Osteoblast (primary cell): ENCODE measurements at places on chromosomes 11 and 22. TPM values are rescaled to one million over a fixed set of nuclear protein-coding genes. Genes with fewer than 3 reads are reported as not detected.

ARHGEF17 gene
- 50.1 and 67.0 TPM in 2 replicates for total RNA-seq

- no peak within 1 kb of the TSS for H3K27ac ChIP-seq
- peaks cover 5% of the 10 kb centered on the region for H3K4me1 ChIP-seq
- H3K4me3 ChIP-seq = peak within 1 kb of the TSS; percentile 88
- H3K27me3 ChIP-seq = no peaks in the 10 kb centered on the region
Measured at GRCh38 chr11:134068829-134069425, at the start of gene JAM3. Gene JAM3 (plus strand): TSS chr11:134069072. CDS start chr11:134069084, 12 bp downstream.

DNA sequence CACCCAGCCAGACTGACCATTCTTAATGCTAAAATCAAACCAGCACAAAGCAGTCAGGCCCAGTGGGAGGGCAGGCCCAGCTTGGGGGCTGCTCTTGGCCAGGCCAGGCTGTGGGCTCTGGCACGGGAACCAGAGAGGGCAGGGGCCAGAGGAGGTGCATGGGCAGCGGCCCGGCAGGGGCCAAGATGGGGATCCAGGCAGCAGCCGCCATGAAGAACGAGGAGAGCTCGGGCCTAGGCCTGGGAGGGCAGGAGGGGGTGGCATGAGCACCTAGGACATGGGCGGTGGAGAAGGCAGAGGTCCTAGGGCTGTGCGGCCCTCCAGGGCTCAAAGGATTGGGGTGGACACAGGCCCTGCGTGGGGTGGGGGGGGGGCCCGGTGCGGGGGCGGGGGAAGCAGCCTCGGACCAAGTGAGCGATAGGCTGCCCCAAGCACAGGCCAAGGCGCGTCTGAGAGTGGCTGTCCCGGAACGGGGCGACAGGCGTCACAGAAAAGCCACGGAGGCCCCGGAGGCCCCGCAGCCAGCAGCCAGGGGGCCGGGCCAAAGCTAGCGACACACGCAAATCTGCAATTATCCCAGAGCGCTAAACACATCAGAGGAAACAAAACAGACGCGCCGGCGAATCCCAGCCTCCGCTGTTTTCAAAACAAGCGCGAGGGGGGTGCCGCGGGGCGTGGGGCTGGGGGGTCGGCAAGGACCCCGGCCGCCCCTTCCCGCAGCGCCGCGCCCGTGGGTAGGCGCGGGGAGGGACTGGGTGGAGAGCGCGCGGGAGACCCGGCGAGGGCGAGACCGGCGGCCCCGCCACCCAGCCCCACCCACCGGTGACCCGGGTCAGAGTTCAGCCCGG lies 8.3 kb downstream of the PLXNB2 start:
- H3K27me3 ChIP-seq = no peaks in the 10 kb centered on the region
- H3K27ac ChIP-seq = no peak overlapping the region
- H3K36me3 ChIP-seq = peaks cover 3% of the 10 kb centered on the region

GRCh38 chr22:29917052-29917902 lies 34.3 kb downstream of the MTMR3 start:
- peaks cover 29% of the 10 kb centered on the region for H3K4me1 ChIP-seq
- H3K27me3 ChIP-seq = no peaks in the 10 kb centered on the region
- H3K4me3 ChIP-seq = no peak overlapping the region
- H3K27ac ChIP-seq = no peak overlapping the region
- no peak for DNase-seq

DNA sequence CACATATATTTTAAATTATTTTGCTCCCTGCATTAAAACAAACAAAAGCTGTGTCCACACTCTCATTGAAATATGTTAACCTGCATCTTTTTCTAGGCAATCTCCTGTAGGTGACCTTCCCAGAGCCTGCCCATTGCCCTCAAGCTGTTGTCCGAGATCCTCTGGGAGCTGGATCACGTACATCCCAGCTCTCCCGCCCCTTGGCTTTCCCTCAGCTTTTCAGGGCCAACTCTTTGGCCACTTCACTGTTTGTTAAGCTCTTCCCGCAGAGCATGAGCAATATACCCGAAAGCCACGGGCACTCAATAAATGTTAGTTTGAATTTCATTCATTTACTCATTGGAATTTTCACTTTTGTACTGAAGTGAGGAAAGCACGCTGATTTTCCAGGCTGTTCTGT lies 32.2 kb downstream of the ELMOD1 start:
- no peaks in the 10 kb centered on the region for H3K36me3 ChIP-seq
- no peaks in the 10 kb centered on the region for H3K4me1 ChIP-seq
- H3K27me3 ChIP-seq = peaks cover 3% of the 10 kb centered on the region
- no peak for DNase-seq
- H3K27ac ChIP-seq = no peak overlapping the region
- H3K4me3 ChIP-seq = no peak overlapping the region
